ENCODE measurements at places on chromosomes 4 and X. TPM values are rescaled to one million over a fixed set of nuclear protein-coding genes. Genes with fewer than 3 reads are reported as not detected.

NAP1L3 gene
- total RNA-seq = 15.0 TPM

GATA1 gene
- not detected for total RNA-seq

TBC1D1 gene
- total RNA-seq = 128 TPM

ALAS2 gene
- total RNA-seq = 5.6 TPM

LRIT3 gene
- total RNA-seq = not detected

OGT gene
- total RNA-seq = 88.0 TPM

GNRHR gene
- total RNA-seq = not detected

PPP3CA gene
- total RNA-seq = 15.2 TPM

N4BP2 gene
- total RNA-seq = 5.2 TPM

MAGEC3 gene
- not detected for total RNA-seq

- no peak for DNase-seq
These were observed 2.1 kb downstream of the COPS4 start for GRCh38 chr4:83036991-83037665.

GRCh38 chr4:20809812-20810211, 109.6 kb downstream of the PACRGL start:
- no peak for DNase-seq

DNA sequence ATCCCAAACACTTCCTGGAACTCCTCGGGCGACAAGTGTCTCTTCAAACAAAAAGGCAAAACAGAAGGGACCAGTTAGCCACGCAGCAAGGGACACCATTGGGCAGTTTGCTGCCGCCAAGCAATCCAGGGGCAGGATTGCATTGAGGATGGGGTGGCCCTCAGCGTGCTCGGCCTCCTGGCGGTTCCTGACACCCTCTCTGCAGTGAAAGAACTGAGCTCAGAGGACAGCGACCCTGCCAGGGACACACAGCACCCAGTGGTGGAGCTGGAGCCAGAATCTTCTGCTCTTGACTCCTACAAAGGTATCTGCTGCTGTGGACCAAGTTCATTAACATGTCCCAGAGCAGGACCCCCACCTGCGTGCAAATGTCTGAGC, 27.4 kb upstream of the AFAP1 start:
- DNase-seq = no peak

DNA sequence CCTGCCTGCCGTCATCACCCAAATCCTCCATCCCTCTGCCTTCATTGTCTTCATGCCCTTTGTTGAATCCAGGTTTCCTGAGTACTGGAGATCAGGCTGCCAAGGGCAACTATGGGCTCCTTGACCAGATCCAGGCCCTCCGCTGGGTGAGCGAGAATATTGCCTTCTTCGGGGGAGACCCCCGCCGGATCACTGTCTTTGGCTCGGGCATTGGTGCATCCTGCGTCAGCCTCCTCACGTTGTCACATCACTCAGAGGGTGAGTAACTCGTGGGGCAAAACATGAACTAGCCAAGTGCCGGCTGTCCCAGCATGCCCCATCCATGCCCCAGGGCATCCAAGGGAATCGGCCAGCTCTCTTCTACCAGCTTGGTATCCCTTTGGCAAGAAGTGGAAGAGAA, 19.4 kb downstream of the NLGN3 start:
- no peak for DNase-seq

DNA sequence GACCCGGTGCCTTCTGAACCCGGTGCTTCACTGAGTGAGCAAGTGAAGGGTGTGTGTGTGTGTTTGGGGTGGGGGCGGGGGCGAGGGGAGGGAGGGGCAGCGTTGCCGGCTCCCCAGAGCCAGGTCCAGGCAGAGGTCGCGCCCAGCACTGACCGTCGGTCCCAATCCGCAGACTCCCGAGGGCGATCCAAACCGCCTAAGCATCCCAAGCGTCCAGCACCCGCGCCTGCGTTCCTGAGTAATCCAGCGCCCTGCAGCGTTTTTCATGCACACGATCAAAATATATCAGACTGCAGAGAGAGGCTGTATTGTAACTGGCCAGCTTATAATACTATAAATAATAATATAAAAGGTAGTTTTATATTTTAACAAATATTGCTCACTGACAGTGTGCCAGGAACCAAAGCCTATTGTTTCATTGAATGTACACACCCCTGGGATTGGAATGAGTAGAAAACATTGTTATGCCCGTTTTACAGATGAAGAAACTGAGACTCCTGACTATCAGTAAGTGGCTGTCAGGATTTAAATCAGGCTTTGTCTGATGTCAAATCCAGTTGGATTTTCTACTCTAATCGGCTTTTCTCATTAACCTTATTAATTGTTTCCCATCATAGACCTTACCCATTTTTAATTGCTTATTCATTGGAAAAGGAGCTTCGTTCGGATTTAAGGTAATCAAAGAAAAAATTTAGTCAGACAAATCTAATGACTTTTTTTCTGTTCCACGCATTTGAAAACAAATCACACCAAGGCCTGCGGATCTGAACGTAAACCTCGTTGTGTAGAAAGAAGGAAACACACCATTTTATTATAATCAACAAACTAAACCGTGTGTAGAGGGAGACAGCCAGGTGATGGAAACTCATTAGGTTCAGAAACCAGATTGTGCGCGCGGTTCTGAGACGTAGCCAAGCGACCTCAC, 4.0 kb upstream of the NKX3-2 start:
- DNase-seq = no peak

- no peak for DNase-seq
These were observed 312.2 kb upstream of the DIAPH2 start for GRCh38 chrX:96372313-96373046.

DNA sequence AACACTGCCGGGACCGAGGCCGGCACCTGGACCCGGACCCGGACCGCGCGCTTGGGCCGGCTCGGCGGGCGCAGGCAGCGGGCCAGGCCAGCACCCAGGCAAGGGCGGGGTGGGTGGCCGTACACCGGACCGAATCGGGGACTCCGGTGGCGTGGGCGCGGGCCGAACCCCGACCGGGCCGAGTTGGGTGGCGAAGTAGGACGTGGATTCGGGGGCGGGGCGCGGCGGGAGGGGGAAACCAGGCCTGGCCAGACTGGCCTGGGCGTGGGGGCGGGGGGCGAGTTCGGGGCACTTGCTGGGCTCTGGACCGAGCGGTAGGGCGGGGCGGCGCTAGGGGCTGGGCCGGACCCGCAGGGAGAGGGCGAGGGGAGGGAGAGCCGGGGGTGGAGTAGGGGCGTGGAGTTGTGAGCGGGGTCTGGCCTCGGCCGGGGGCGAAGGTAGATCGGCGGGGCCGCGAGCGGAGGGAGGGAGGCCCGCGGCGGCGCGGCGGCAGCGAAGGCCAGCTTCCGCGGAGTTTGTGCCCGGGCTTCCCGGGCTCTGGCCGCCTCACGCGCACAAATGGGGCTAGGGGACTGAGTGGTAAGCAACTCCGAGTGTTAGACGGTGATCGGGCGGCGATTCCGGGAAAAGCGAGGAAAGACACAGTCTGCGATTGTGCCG, 1.8 kb upstream of the BCORL1 start:
- no peak for DNase-seq

GRCh38 chr4:184000457-184001396, 95.6 kb downstream of the STOX2 start:
- DNase-seq = no peak

GRCh38 chr4:38677441-38677840, 13.4 kb downstream of the KLF3 start:
- DNase-seq = no peak

DNA sequence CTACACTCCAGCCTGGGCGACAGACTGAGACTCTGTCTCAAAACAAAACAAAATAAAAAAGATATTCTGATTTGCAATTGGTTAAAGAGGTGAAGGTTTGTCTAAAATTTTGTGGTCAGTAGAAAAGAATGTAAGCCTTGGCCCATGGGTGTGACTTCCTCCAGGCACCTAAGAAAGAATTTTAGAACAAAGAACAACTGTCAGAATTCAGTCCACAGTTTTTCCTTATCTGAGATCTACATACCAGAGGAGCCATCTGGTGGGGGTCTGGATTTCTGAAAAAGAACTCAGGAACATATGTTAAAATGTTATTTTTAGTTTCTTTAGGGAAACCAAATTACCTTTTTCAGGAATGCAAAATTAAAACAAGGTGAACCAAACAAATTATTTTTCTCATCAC, 434.1 kb downstream of the ANKRD50 start:
- no peak for DNase-seq

GRCh38 chr4:73676861-73677323, 56.7 kb upstream of the RASSF6 start:
- DNase-seq = no peak

GRCh38 chr4:137421796-137422195, 110.5 kb downstream of the PCDH18 start:
- DNase-seq = no peak

DNA sequence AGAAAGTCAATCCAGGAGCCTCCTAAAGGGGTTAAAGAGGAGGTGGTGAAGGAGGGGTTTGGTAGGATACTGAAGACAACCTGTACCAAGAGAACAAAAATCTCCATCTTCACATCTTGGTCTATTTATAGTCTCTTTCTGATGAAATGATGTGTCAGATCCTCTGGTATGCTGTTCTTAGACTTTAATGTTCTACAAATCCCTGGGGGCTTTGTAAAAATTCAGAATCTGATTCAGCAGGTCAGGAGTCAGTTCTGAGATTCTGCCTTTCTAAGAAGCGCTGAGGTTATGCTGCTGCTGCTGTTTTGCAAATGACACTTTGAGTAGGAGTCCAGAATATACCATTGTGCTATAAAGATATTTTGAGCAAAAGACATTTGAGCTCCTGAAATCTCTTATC, 172.9 kb upstream of the GLRA2 start:
- no peak for DNase-seq

- no peak for DNase-seq
These were observed 181.0 kb upstream of the EOLA2 start for GRCh38 chrX:150119323-150119722.

DNA sequence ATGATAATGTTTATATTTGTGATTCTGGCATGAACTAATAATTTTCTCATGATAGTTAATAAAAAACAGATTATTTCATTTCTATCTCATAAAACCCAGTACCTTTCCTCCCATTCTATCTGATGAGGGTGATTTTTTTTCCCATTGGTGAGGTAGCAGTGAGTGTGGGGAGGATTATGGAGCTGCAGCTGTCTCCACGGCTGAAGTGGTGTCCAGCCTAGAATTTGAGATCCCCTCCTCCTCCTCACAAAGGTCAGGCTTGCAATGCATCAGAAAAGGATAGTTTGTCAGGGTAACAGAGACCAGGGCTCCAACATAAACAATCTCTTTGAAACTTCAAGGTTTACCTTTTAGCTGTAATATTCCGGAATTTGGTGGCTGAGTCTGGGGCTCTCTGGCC, 60.9 kb downstream of the C4orf51 start:
- no peak for DNase-seq

GRCh38 chr4:7136351-7136750, 56.0 kb upstream of the SORCS2 start:
- DNase-seq = no peak

- DNase-seq = no peak
These were observed 78.3 kb downstream of the CT47B1 start for GRCh38 chrX:120797188-120797851.

DNA sequence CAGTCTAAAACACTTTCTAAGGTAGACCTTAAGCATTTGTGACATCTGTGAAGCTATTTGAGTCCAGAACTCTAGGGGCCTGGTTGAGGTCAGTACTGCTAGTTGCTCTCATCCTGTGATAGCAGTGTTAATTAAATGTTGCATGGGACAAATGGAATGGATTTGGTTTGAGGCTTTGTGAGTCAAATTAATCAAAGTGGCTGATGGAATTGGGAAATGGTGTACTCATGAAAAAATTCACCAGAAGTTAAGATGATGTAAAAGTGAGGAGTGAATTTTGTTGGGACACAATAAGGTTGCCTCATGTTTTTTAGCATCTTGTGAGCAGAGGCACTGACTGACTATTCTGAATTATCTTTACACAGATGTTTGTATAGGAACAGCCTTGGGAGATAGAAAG, 99.2 kb upstream of the ARSJ start:
- no peak for DNase-seq

GRCh38 chr4:150115851-150116250, 37.6 kb downstream of the DCLK2 start:
- no peak for DNase-seq

- DNase-seq = no peak
These were observed 33.8 kb upstream of the ARMCX2 start for GRCh38 chrX:101693476-101693875.

GRCh38 chr4:75229806-75230570, 284.2 kb downstream of the RCHY1 start:
- no peak for DNase-seq

DNA sequence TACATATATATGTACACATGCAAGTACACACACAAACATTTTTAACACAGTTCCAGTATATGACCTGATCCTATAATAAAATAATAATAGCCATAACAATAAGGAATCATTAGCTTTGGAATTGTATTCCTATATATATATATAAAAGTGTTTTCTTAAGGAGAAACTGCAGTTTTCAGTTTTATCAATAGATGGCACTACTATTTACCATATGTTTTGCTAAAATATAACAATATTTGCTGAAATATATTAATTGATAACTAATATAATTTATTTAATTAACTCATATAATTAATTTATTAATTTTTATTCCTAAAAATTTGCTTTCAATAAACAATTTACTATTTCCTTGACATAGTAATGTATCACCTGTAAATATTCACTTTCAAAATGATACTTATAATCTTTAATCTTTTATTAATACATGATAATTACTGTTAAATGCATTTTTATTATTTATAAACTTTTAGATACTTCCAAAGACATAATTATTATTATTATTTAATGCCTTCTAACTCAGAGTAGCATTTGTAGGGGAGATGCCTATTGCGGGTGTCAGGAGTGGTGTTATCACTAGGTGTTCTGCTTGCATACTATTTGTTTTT, 599.5 kb downstream of the FSTL5 start:
- DNase-seq = no peak

DNA sequence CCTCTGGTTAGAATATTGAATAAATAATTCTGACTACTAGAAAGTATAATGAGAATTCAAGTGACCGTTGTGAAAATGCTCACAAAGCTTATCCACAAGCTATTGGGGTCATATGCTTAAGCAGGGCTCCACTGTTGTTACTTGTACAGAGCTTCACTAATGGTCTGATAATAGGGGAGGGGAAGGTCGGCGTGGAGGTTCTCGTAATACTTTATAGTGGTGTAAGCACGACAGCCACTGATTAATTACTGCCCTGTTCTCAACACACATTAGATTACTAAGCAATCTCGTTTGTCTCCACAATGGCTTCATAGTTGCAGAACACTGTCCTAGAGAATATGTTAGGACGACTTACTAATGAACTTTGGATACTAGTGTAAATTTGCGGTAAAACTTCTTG, 11.6 kb downstream of the UNC5C start:
- DNase-seq = no peak

GRCh38 chr4:135532132-135532531, 1330.5 kb upstream of the PABPC4L start:
- DNase-seq = no peak

GRCh38 chrX:66632981-66633380, 5.9 kb downstream of the EDA2R start:
- no peak for DNase-seq

- no peak for DNase-seq
These were observed 351 bp upstream of the SLC30A9 start for GRCh38 chr4:41989994-41990364.

DNA sequence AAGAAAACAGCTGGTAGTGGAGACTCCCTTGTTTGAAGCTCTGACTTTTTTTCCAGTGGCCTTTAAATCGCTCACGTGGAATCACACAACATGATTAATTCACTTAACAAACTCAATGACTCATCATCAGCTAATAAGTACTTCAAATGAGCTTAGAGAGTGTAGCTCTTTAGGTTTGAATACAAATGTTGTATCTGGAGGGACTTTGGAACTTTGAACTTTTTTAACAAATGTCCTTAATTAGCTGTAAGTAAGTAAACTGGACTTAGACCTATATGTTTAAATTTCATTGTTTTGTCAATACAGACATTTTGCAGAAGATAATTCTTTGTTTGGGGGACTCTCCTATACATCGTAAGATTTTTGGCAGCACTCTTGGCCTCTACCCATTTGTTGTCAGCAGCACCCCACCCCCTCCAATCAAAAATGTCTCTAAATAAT, 581.1 kb downstream of the SPRY1 start:
- no peak for DNase-seq

Measured in cardiac septum (tissue), 1 donor.